ENCODE measurements at places on chromosomes 7 and 10.

- peak; percentile 87 for DNase-seq
These were observed 25.0 kb downstream of the ZNF487 start for GRCh38 chr10:43461950-43462349.

GRCh38 chr7:131649003-131649541 lies 92.6 kb upstream of the PODXL start:
- no peak for DNase-seq

- DNase-seq, result no peak
These were observed 47.1 kb downstream of the MTURN start for GRCh38 chr7:30181736-30182522.

DNA sequence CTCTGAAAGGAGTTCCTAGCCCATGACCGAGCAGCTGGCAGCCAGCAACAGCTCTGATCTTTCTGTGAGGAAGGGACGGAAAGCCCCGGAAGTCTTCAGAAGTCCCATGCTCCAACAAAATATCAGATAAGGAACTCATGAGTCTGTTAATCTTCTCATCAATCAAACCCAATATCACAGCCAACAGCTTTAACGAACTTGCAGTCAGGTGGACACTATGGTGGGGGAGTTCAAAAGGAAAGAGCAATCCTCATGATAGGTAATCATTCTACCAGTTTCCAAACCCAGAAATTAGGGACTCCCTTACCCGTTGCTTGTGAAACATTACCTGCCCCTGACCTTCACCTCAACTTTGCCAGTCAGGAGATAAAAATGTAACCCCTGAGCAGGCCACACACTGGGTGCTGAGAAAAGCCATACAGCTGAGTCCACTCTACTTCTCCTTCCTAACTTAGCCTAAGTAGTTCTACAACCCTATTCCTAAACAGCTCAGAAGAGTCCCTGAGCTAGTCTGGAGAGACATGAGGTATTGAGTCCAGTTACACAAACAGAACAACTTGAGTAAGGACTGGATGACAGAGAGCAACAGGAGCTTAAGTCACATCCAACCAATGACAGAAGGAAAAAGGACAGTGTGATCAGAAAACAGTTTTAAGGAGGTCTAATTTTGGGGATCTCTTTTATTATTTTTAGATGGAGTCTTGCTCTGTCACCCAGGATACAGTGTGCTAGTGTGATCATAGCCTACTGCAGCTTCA lies 2.2 kb downstream of the NDST2 start:
- no peak for DNase-seq

DNA sequence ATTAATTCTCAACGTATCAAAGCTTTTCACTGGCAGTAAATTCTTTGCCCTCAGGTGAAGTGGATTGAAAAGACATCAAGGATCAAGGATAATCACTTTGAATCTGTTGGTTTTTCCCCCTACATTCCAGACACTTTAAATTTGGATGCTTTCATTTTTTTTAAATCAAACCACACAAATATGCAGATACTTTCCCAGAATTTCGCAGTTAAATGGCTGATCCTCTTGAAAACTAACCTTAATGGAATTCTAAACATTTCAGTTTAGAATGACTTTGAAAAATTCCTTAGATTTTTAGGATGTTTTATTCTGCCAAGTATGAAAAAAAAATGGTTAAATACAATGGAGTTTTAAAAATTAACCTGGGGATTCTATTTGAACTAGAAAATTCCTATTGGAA lies 325.9 kb downstream of the GFRA1 start:
- no peak for DNase-seq

- no peak for DNase-seq
These were observed 37.9 kb downstream of the VOPP1 start for GRCh38 chr7:55534262-55534915.

DNA sequence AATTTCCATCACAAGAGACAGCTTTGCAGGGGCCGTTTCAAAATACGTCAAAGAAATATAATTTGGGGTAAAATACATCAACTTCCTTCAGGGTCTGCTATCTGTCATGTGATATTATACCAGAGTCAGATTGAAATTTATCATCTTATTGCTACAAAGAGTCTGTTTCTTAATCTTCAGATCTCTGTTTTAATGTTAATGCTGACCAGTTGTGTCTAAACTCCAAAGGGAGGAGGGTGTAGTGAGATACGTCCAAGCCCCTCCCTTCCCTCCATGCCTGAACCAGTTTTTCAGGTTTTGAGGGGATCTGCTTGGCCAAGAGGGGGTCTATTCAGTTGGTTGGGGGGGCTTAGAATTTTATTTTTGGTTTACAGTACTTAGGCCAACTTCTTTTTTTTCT lies 891.6 kb downstream of the GRM8 start:
- no peak for DNase-seq

DNA sequence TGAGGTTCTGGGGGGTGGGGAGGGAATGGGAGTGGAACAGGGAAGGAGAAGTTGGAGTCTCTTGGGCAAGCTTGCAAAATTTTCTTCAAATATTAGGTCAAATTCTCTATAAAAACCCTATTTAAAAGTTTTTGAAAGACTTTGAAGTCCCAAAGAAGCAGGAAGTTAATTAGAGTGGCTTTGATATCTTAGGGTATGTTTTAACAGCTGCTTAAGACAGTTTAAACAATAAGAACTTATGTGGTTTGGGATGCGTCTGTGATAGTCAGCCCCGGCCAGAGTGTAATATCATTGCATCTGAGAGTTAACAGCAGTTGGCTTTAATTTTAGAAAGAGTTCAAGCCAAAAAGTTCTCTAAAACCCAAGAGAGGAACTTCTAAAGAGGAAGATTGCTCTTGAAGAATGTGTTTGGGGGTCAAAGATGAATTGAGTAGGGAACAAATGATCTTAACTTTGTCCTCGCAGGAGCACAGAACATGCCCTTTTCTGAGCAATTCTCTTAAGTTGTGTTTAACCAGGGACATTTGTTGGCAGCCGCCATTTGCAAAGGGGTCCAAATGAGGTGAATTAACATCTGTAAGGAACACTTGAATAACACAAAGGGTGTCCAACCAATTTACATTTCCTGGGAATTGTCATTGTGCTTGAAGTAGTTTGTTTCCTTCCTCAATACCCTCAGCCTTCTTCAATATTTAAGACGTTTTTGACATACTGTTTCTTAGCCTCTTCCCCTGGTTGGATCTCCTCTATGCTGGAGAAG lies 182.4 kb downstream of the PTEN start:
- DNase-seq, result no peak

GRCh38 chr10:78170026-78170475 lies 136.4 kb downstream of the RPS24 start:
- DNase-seq, result no peak

DNA sequence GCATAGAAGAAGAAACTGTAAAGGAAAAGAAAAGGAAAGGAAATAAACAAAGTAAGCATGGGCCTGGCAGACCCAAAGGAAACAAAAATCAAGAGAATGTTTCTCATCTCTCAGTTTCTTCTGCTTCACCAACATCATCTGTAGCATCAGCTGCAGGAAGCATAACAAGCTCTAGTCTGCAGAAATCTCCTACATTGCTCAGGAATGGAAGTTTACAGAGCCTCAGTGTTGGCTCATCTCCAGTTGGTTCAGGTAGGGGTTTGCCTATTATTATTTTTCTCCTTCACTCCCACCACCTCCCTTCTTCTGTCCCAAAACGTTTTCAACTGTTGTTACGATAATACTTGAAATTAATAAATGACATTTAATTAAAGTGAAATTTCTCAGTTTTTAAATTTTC lies 139.6 kb downstream of the MLLT10 start:
- no peak for DNase-seq

GRCh38 chr7:149196151-149196704 lies 882 bp downstream of the ZNF282 start:
- peak; percentile 12 for DNase-seq

DNA sequence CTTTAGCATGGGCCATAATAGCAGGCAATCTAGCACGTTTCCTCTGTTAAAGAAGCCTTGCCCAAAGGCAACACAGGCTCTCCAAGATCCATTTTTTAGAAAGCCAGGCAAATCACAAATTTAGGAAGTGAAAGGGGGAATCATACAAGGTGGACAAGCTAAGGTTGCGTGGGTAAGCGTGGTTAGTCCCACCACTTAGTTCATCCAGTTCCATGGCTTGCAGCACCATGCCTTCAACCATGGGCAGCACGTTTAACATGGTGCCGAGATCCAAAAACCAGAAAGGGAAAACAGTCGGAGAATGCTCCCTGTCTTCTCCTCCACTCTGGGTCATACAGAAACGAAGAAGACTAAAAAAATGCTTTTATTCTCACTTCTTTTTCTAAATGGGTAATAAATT lies 234.4 kb upstream of the IMMP2L start:
- no peak for DNase-seq

GRCh38 chr10:100122780-100123179 lies 41.1 kb upstream of the CPN1 start:
- DNase-seq, result no peak

DNA sequence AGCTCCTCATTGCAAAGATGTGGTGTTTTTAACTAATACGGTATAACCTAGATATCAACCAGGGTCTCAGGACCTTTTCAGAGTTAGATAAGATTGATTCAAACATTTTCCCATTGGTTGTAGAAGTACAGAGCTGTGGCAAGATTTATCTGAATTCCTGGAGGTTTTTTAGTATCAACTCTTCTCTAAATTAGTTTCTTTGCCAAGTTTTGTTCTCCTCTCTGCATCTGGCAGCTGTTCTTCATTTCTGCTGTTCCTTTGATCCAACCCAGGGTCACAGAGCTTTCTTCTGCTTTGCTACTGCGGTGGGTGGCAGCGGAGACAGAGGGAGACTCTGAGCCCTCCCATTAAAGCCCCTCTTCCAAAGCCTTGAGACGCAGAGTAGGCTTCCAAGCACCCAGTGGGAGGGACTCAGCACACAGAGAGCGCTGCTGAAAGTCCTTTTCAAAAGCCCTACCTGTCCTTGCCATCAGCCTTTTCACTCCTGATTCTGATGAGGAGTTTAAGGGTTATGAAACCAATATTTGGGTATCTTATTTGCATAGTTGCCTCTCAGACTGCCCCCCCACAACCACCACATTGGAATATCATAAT lies 146.3 kb upstream of the EEPD1 start:
- no peak for DNase-seq

DNA sequence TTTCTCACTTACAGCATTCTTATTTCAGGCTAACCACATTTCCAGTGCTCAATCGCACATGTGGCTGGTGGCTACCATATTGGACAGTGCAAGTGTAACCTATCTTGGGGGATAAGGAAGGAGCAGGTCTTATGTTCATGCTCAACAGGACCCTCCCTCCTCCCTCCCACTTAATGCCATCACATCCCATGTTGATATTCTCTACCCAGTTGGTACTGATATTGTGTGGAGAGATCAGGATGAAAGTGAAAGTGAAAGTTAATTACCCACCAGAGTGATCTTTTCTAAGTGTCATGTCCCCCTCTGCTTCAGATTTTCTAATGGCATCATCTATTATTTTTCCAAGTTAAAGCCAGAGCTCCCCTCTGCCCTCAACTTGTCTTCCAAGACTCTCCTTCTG lies 91.6 kb downstream of the BMPER start:
- DNase-seq, result no peak

GRCh38 chr10:1465418-1465911 lies 271.9 kb downstream of the ADARB2 start:
- no peak for DNase-seq

DNA sequence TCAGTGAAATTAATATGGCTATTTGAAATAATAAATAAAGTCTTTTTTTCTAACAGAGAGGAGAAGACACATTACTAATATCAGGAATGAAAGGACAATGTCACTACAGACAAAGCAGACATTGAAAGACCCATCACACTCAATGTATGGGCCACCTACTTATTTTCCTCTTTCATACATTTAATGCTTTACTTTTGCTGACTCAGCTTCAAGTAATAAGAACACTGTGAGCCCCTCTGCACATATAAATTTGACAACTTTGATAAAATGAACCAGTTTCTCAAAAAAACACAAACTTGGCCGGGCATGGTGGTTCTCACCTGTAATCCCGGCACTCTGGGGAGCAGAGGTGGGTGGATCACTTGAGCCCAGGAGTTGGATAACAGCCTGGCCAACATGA lies 664.2 kb upstream of the COBL start:
- DNase-seq, result no peak

- DNase-seq, result no peak
These were observed 113.7 kb downstream of the LHPP start for GRCh38 chr10:124575107-124576035.

DNA sequence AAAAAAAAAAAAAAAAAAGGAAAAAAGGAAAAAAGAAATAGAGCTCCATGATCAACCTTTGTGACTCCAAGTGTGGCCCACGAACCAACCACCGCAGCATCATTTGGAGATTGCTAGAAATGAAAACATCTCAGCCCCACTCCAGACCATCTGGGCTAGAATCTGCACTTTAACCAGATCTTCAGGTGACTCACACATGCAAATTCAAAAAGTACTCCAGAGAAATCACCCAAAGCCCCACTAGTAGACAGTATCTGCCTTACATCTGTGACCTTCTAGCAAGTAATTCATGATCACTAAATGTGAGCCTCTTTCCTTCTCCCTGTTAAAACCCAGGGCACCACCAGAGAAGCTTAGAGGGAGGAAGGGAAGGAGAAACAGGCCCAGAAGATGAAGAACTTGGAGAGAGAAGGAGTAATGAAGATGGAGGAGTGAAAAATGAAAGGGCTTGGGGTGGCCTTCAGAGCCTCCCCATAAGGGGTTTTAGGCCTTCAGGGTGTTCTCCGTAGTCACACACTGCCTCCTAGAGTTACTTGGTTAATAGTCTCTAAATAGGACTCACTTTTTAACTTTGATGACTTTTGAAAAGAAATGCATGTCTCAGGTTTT lies 94.0 kb downstream of the SLC37A3 start:
- DNase-seq, result peak; percentile 49

Data from hematopoietic multipotent progenitor cell treated with erythropoietin and hydrocortisone succinate and interleukin-3 and kit ligand, for 15 days (in vitro differentiated cells).